Cardiac ventricle fibroblast (primary cell): ENCODE measurements at places on chromosomes 13 and 19. TPM values are rescaled to one million over a fixed set of nuclear protein-coding genes. Genes with fewer than 3 reads are reported as not detected.

The GPR12 gene
- not detected in 2 replicates for total RNA-seq

The ZNF492 gene
- total RNA-seq: 0.29 TPM in 1 of 2 replicates, not detected in the other

The CPB2 gene
- total RNA-seq: not detected in 2 replicates

The ZNF98 gene
- not detected in 2 replicates for total RNA-seq

The CFD gene
- 1,761 and 1,927 TPM in 2 replicates for total RNA-seq

The ODAD3 gene
- total RNA-seq: 0.59 TPM in 1 of 2 replicates, not detected in the other

The VSTM1 gene
- total RNA-seq: not detected in 2 replicates

The OR7A5 gene
- not detected in 2 replicates for total RNA-seq

The OR7C1 gene
- total RNA-seq: not detected in 2 replicates

The RFXAP gene
- total RNA-seq: 1.3 and 1.5 TPM in 2 replicates

The CYP2F1 gene
- total RNA-seq: not detected in 2 replicates

The DCT gene
- not detected in 2 replicates for total RNA-seq

The UBA52 gene
- 663 and 704 TPM in 2 replicates for total RNA-seq

The BEST2 gene
- not detected in 2 replicates for total RNA-seq

The CACNG6 gene
- 0.68 and 1.8 TPM in 2 replicates for total RNA-seq

The UTP14C gene
- 11.2 and 11.8 TPM in 2 replicates for total RNA-seq
